Stimulated activated CD8-positive, alpha-beta memory T cell treated with anti-CD3 and anti-CD28 coated beads, Interleukin-7, amount 100 ng/mL, for 48 hours (primary cell): ENCODE measurements at places on chromosomes 12 and 14.
A peak's percentile ranks its signal among the peaks of the same experiment; 100 is the strongest.

GRCh38 chr14:71078500-71078899 lies 171.2 kb downstream of the PCNX1 start:
- no peak for DNase-seq

- DNase-seq = no peak
Observed at GRCh38 chr12:39852346-39852745, 232.7 kb upstream of the ABCD2 start.

- DNase-seq = no peak
Observed at GRCh38 chr12:4383304-4383865, 3.9 kb upstream of the FGF23 start.

DNA sequence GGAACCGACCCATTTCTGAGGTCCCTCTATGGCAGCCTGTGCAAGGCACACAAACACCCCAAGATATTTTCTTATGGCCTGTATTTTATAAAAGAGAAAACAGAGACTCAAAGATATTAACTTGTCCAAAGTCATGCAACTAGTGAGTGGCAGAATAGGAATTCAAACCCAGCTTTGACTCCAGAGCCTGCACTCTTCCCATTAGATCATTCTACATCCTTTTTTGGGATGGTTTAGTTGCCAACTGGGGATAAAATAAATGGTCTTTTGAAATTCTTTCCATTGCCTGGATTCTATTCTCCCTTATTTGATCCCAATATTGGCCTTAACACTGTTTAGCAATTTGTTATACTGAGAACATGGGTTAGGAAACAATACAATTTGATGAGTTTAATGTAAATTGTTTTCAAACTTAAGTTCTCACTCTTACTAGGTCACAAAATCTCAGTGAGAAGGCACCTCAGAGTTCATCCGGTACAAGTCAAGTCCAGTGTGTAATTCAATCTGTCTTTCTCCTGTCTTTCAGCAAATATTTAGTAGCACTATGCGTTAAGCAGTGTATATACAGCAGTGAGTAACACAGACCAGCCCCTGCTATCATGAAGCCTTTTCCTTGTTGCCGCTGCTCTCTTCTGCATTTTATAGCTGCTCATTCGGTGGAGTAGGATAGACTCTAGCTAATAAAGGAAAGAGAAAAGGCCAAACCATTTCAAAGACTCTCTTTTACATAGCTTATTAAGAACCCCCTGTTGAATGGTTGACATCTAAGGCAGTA lies 162.1 kb upstream of the IFNG-AS1 start:
- DNase-seq = no peak

DNA sequence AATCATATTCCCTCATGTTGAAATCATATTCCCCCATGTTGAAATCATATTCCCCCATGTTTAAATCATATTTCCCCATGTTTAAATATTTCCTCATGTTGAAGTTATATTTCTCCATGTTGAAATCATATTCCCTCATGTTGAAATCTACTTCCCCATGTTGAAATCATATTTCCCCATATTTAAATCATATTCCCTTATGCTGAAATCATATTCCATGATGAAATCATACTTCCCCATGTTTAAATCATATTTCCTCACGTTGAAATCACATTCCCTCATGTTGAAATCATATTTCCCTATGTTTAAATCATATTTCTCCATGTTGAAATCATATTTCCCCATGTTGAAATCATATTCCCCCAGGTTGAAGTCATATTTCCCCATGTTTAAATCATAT lies 34.6 kb upstream of the ADGRD1 start:
- no peak for DNase-seq

- peak; percentile 5 for DNase-seq
Observed at GRCh38 chr14:51304438-51304837, 64.4 kb downstream of the TMX1 start.

GRCh38 chr12:80100591-80100990 lies 1.3 kb downstream of the OTOGL start:
- no peak for DNase-seq

GRCh38 chr12:104637604-104638003 lies 180.9 kb downstream of the CHST11 start:
- DNase-seq = no peak

DNA sequence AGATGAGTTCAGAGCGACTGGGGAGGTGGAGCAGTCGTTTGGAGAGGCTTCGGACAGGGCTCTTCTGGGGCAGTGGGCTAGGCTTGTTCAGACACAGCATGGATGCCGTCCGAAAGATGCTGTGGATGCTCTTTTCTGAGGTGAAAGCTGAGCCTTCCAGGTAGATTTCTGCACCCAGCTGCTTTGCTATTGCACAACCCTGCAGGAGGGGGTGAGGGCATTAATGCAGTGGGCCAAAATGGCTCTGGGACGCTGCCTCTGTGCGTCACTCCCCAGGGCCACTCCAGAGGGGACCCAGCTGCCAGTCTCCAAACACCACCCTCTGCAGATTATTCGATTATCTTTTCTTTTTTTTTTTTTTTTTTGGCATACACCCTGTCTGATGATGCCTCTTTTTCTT lies 6.1 kb upstream of the DDX23 start:
- no peak for DNase-seq

DNA sequence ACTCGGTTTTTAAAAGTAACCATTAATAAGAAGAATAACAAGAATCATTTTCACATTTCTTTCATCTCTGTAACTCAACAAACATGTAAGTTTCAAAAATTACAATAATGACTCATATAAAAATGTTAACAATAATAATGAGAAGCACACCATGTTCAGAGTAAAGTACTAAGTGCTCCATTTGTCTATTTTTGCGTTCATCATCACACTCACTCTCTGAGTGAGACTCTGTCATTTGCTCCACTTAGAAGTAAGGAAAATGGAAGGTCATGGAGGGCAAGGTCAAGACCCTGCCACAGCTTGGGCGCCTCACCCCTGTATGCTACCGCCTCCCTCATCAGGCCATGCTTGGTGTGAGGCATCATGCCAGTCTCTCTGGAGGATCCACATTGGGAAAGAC lies 129.9 kb downstream of the TMEM30B start:
- no peak for DNase-seq

GRCh38 chr14:91509878-91510170 lies 286 bp downstream of the PPP4R3A start:
- DNase-seq = no peak

GRCh38 chr12:124814741-124815613 lies 48.7 kb downstream of the SCARB1 start:
- DNase-seq = no peak

DNA sequence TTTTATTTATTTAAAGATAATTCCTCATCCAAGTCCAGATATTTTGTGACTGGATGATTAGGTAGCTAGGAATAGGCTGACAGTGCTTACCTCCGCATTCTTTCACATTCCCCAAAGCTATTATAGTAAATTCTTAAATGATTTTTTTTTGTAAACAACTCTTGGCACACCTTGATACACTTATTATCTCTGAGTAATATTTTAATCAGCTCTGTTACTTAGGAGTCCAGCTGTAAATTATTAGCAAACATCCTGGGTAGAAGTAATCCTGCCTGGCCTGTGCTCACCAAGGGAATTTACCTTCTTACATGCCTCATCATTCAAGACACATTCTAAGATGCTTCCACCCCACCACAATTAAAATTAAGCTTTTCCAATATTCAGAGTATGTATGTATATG lies 186.1 kb downstream of the SLC2A13 start:
- no peak for DNase-seq

DNA sequence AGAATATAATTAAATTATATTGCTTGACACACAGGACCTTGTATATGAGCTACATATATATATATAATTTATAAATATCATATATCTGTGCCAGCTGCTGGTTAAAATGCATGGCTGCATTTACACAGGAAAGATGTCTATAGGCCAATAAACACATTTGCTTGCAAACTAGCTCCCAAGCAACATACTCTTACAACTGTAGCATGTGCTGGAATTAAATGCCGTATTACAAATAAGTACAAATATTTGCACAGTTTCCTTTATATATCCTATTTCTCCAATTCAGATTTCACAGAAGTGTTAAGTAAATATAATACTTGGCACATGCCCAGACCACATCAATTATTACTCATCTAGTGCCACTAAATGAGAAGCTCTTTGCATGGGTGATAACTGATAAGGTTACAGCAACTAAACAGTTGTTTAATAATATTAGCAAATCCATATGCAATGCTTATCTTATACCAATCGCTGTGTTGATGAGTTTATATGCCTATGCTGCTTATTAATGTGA lies 66.7 kb upstream of the E2F7 start:
- DNase-seq = no peak

- no peak for DNase-seq
Observed at GRCh38 chr12:43241986-43242385, 310.0 kb downstream of the ADAMTS20 start.

- no peak for DNase-seq
Observed at GRCh38 chr12:108181095-108181454, 52.0 kb downstream of the WSCD2 start.

- no peak for DNase-seq
Observed at GRCh38 chr12:21323736-21324135, 11.0 kb downstream of the SLCO1A2 start.

GRCh38 chr12:57235728-57236131 lies 6.2 kb downstream of the SHMT2 start:
- no peak for DNase-seq

GRCh38 chr12:82833481-82833880 lies 146.8 kb downstream of the TMTC2 start:
- DNase-seq = no peak

DNA sequence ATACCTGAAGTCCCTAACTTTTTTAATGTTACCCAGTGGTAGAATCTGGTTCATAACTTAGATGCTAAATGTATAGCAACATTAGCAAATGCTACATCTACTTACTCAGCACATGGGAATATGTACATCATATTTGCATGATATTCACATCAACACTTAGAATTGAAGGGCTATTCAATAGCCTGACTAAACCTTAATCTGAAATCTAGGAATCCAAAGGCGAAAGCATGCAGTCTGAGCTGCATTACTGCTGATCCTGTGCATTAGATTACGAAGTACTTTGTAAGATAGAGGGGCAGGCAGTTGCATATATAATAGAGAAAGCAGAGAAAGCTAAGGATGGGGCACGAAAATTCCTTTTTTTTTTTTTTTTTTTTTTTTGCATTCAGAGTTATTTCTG lies 40.4 kb downstream of the SLC38A4 start:
- no peak for DNase-seq

GRCh38 chr12:48815126-48816110 lies 2.9 kb upstream of the CACNB3 start:
- no peak for DNase-seq

GRCh38 chr12:24820872-24821271 lies 128.0 kb downstream of the BCAT1 start:
- no peak for DNase-seq

DNA sequence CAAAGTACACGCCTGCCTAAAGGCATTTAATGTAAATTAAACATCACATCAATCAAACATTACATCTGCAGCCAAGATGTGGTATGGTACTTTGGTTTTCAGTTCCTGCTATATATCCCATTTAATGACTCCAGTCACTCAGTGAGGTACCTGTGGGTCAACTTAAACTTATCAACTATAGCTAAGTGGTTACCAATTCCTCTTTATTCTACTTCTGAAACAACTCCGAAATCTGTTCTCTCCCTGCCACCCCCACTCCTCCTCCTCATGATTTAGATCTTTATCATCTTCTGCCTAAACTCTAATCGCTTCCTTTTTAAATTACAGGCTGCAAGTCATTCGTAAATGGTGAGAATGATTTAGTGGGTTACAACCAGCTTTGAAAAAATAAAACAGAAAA lies 57.9 kb downstream of the BCL2L14 start:
- DNase-seq = no peak

DNA sequence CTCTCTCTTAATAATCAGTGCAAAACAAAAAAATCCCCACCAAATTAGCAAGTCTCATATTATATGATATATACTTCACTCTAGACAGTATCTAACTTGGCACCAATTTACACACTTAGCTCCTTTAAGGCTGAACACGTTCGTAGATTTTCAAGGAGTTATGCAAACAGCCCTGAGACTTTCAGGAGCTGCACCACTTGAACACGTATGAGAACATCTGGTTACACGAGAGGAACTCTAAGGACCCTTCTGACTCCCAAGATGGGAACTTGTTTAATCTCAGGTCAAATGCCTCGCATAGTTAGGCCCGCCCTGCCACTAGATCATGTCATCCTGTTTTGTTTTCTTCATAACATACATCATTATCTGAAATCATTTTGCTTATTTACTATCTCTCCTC lies 10.0 kb downstream of the SPRING1 start:
- DNase-seq = no peak

GRCh38 chr12:18703911-18704310 lies 33.9 kb downstream of the PLCZ1 start:
- DNase-seq = no peak

DNA sequence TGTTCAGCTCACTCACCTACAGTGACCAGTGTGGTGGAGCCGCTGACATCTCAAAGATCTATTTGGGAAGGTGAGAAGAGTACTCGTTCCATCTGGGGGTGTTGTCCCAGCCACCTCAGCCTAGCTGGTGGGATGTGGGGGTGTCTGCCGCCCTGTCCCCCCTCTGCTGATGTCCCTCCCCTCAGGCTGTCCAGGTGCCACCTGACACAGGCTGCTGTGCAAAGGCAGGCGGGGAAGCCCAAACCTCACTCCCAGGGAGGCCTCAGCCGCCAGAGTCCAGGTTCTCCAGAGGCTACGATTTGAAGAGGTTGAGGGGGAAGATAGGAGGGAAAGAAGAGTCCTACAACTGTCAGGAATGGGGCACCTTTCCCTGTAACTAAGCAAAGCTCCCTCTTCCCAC lies 51.3 kb upstream of the FKBP4 start:
- DNase-seq = no peak

DNA sequence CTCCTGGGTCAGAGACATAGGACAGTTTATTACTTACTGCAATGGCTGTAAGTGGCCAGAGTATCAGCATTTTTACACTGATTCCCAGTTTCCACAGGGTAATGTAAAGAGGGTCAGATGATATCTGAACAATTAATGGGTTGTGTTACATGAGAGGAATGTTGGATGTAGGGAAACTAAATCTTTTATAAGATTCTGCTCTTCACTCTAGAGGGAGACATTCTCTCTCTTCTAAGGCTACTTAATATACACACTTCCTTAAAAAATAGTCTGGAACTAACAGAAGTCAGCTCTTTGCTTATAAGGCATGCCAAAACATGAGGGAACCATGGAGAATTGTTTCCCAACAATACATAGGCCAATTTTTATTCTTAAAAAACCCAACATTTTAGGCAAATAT lies 389.8 kb downstream of the ETNK1 start:
- DNase-seq = no peak

DNA sequence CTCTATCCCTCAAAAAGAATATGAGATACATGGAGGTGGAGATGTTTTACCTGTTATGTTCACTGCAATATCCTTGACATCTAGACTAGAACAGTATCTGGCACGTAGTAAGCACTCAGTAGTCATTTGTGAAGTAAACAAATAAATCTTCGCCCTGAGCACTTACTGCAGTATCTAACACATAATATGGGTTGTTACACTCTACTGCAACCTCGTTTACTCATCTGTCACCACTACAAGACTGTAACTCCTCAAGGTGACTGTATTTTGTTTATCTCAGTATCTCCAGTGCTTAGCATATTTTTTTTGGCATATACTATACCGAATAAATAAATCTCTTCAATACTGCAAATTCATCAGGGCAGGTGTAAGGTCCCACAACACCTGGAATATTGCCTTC lies 66.1 kb downstream of the WASHC3 start:
- DNase-seq = no peak
